ENCODE measurements at places on chromosomes 5 and 9. TPM values are rescaled to one million over a fixed set of nuclear protein-coding genes. Genes with fewer than 3 reads are reported as not detected.

GHR gene
- not detected for total RNA-seq

TEX48 gene
- total RNA-seq = not detected

FGF1 gene
- not detected for total RNA-seq

WDR38 gene
- total RNA-seq = not detected

PCA3 gene
- not detected for total RNA-seq

SPINK4 gene
- not detected for total RNA-seq

SIT1 gene
- total RNA-seq = 11.0 TPM

SLCO6A1 gene
- total RNA-seq = not detected

CD72 gene
- 5.7 TPM for total RNA-seq
